Natural killer cell (primary cell): ENCODE measurements at places on chromosomes 1 and 21.

- H3K4me1 ChIP-seq = peaks cover 9% of the 10 kb centered on the region
- H3K36me3 ChIP-seq = peaks cover 2% of the 10 kb centered on the region
- no peak overlapping the region for H3K4me3 ChIP-seq
- no peaks in the 10 kb centered on the region for H3K27me3 ChIP-seq
- DNase-seq = no peak
Observed at GRCh38 chr1:193066606-193067005, 7.2 kb downstream of the RO60 start.

- H3K4me3 ChIP-seq = no peak overlapping the region
- no peak overlapping the region for H3K27ac ChIP-seq
- H3K4me1 ChIP-seq = no peaks in the 10 kb centered on the region
Observed at GRCh38 chr1:225004396-225004795, 74.9 kb downstream of the DNAH14 start.

GRCh38 chr1:21671915-21672314 lies 2.8 kb upstream of the RAP1GAP start:
- H3K4me3 ChIP-seq = no peak overlapping the region
- H3K27ac ChIP-seq = no peak overlapping the region
- H3K27me3 ChIP-seq = peaks cover 23% of the 10 kb centered on the region
- no peak for DNase-seq
- peaks cover 19% of the 10 kb centered on the region for H3K4me1 ChIP-seq

DNA sequence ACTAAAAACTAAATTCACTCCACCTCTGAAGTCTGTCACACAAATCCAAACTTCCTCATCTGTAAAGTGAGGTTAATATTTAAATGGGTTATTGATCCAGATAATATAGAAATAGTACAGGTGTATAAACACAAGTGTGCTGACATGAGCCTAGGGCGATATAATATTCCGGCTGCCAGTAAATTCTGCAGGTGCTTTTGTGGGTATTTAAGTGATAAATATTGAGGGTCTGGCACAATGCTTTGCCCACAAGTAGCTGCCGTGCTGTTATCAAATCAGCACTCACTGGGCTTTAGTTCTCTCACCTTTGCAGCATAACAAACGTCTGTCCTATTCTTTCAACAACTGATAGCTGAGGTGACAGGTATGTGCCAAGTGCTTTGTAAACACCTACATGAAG lies 7.6 kb downstream of the PABPC4 start:
- H3K36me3 ChIP-seq = peaks cover 76% of the 10 kb centered on the region

DNA sequence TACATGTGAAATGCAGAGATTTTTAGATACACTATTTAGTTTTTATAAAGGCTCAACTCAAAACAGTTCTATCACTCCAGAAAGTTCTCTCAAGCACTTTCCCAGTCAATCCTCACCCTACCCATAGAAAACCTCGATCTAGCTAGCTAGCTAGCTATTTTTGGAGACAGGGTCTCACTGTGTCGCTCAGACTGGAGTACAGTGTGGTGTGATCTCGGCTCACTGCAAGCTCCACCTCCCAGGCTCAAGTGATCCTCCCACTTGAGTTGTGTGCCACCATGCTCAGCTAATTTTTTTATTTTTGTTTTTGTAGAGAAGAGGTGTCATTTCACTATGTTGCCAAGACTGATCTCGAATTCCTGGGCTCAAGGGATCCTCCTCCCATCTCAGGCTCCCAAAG lies 236.9 kb downstream of the RERE start:
- H3K36me3 ChIP-seq = no peaks in the 10 kb centered on the region
- H3K4me1 ChIP-seq = no peaks in the 10 kb centered on the region
- H3K27ac ChIP-seq = no peak overlapping the region
- no peaks in the 10 kb centered on the region for H3K27me3 ChIP-seq

DNA sequence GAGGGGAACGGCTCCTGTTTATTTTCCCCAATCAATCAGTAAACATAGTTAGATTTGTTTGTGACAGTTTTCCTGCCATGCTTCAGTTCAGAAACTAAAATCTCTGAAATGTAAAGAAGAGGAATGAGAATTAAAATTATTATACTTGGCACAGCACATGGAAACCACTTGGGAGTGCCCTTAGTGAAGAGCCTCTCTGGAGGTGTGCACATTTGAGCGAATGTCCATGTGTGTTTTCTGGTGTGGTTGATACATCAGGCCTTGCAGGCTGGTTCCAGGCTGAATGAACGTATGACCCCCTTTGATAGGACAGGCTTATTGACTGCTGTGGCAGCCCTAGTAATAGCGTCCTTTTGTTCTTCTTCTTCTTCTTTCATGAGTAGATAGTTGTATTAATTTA lies 27.1 kb downstream of the C4BPA start:
- H3K27ac ChIP-seq = no peak overlapping the region
- no peaks in the 10 kb centered on the region for H3K4me1 ChIP-seq
- no peak for DNase-seq
- H3K4me3 ChIP-seq = no peak overlapping the region

DNA sequence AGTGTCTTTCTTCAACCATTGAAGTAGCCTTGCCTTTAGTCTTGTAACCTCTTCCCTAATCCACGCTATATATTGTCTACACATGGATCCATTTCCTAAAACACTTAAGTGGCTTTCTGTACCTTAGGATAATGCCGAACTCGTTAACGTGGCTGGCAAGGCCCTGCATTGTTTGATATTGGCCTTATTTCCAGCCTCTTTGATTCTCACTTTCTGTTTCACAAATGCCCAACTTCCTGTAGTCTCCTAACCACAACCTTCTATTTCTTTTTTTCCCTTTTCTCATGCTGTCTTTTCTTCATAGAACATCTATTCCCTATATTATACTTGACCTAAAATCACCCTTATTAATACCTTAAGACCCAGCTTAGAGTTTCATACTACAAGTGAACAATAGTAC lies 536.0 kb downstream of the LMO4 start:
- no peak for DNase-seq
- H3K4me3 ChIP-seq = no peak overlapping the region
- H3K36me3 ChIP-seq = no peaks in the 10 kb centered on the region
- no peak overlapping the region for H3K27ac ChIP-seq
- no peaks in the 10 kb centered on the region for H3K4me1 ChIP-seq
- no peaks in the 10 kb centered on the region for H3K27me3 ChIP-seq

- H3K36me3 ChIP-seq = no peaks in the 10 kb centered on the region
- no peaks in the 10 kb centered on the region for H3K4me1 ChIP-seq
- no peak overlapping the region for H3K27ac ChIP-seq
- no peak for DNase-seq
Observed at GRCh38 chr21:14116080-14116481, 94.7 kb downstream of the LIPI start.

DNA sequence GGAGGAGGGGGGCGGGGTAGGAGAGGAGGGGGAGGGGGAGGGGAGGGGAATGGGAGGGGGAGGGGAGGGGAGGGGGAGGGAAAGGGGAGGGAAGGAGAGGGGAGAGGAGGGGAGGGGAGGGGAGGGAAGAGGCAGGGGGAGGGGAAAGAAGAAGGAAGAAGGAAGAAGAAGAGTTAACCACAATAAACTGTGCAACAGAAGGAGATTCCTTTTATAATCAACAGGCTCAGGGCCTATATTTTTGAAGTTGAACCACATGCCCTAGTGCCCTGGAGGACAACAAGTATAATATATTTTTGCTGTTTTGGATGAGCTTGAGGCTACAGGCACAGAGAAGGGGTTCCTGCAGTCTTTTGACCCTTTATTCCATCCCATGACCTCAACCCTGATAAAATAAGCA lies 228.2 kb upstream of the IRF2BP2 start:
- H3K4me3 ChIP-seq = no peak overlapping the region
- no peak overlapping the region for H3K27ac ChIP-seq
- no peaks in the 10 kb centered on the region for H3K36me3 ChIP-seq
- no peaks in the 10 kb centered on the region for H3K27me3 ChIP-seq
- DNase-seq = no peak

DNA sequence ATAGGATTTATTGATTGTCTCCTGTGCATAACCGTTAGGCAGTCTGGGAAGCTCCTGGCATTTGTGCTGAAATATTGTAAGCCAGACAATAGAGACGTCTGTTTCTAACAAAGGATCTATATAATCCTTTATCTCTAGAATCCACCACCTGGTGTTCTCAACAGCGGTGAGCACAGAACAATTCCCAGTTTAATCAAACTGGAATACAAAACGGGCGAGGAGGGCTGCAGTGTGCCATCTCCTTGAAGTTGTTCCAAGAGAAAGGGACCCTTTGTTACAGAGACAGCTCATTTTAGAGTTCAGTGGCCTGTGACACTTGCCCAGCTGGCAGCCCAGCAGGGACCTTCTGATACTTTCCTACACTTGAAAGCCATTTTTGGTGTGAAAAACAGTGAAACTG lies 162.8 kb upstream of the IVNS1ABP start:
- no peak for DNase-seq
- no peak overlapping the region for H3K27ac ChIP-seq
- no peaks in the 10 kb centered on the region for H3K4me1 ChIP-seq
- H3K27me3 ChIP-seq = no peaks in the 10 kb centered on the region
- H3K4me3 ChIP-seq = no peak overlapping the region

DNA sequence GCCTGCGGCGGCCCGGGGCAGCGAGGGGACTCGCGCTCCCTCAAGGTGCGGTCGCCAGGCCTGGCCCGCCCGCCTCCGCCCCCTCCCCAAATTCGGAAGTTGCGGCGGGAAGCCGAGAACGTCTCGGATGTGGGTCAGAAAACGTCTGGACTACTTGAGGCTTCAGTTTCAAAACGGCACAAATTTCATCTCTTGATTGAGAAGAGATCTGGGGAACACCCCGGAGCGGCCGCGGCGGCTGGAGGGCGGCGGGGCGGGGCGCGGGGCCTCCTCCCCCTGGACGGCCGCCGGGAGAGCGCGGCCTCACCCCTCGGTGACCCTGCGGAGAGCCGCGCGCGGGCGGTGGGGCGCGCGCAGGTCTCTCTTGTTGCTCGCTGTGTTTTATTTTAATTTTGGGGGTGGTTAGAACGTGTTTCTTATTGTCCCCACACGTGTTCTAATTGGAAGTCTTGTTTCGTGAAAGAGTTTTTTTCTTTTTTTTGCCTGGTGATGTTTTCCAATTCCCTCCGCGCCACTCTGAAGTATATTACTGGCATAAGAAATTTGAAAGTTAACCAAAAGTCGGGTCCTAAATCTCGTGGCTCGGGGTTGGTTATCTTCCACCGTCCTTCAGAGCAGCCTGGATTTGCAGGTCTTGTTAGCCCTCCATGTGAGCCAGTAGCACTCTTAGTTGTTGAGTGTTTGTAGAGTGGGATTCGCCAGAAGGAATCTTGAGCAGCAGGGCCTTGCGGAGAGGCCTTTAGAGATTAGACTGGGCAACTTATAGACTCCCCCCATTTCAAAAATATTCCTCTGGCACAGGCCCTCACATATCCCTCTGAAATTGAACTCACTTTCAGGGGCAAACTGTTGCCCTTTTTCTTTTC lies 749 bp downstream of the PCBP3 start:
- peaks cover 17% of the 10 kb centered on the region for H3K27me3 ChIP-seq
- no peak overlapping the region for H3K4me3 ChIP-seq
- peaks cover 13% of the 10 kb centered on the region for H3K4me1 ChIP-seq
- DNase-seq = peak; percentile 52
- no peak overlapping the region for H3K27ac ChIP-seq

- no peak for DNase-seq
- no peaks in the 10 kb centered on the region for H3K4me1 ChIP-seq
- H3K4me3 ChIP-seq = no peak overlapping the region
- H3K36me3 ChIP-seq = peaks cover 18% of the 10 kb centered on the region
- no peak overlapping the region for H3K27ac ChIP-seq
- H3K27me3 ChIP-seq = no peaks in the 10 kb centered on the region
Observed at GRCh38 chr21:25742900-25743299, 8.1 kb downstream of the GABPA start.

DNA sequence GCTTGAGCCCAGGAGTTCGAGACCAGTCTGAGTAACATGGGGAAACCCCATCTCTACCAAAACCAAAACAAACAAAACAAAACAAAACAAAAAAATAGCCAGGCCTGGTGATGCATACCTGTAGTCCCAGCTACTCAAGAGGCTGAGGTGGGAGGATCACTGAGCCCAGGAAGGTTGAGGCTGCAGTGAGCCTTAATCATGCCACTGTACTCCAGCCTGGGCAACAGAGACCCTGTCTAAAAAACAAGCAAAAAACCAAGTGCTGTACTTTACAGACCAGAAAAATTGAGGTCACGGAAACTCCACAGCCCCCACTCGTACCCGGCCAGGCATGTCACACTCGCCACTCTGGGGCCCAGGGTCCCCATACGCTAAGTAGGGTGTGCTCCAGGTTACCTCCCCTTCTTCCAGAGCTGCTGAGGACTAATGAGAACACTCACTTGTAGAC lies 22.9 kb downstream of the ATP2B4 start:
- no peak overlapping the region for H3K4me3 ChIP-seq
- H3K4me1 ChIP-seq = peaks cover 70% of the 10 kb centered on the region
- H3K27ac ChIP-seq = peak overlapping the region; percentile 89
- peak; percentile 75 for DNase-seq
- no peaks in the 10 kb centered on the region for H3K27me3 ChIP-seq

- no peaks in the 10 kb centered on the region for H3K36me3 ChIP-seq
- H3K27ac ChIP-seq = no peak overlapping the region
- H3K27me3 ChIP-seq = no peaks in the 10 kb centered on the region
- H3K4me3 ChIP-seq = no peak overlapping the region
- no peaks in the 10 kb centered on the region for H3K4me1 ChIP-seq
Observed at GRCh38 chr21:30014886-30015285, 75.1 kb upstream of the GRIK1 start.

GRCh38 chr1:154935749-154936554 lies 567 bp downstream of the PMVK start:
- no peak for DNase-seq
- peaks cover 2% of the 10 kb centered on the region for H3K36me3 ChIP-seq
- peak overlapping the region; percentile 97 for H3K27ac ChIP-seq
- peak overlapping the region; percentile 85 for H3K4me3 ChIP-seq
- H3K4me1 ChIP-seq = peaks cover 30% of the 10 kb centered on the region

GRCh38 chr1:89350298-89350697 lies 13.6 kb upstream of the GBP6 start:
- no peak overlapping the region for H3K27ac ChIP-seq
- H3K36me3 ChIP-seq = no peaks in the 10 kb centered on the region
- H3K27me3 ChIP-seq = no peaks in the 10 kb centered on the region
- no peak overlapping the region for H3K4me3 ChIP-seq
- H3K4me1 ChIP-seq = no peaks in the 10 kb centered on the region

DNA sequence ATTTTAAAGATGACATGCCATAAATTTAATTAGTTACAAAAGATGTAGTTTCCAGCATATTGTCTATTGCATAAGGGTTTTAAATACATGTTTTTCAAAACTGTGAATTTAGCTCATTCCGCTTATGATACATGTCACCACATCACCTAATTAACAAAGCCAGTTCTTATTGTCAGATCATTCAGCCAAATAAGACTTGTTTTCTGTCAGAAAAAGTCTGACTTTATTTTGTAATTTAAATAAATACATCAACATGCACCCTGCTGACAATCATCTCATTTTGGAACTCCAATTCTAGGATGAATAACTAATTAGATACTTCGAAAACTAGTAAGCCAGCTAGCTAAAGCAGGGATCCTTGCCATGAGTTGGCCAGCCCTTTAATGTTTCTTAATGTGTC lies 110.9 kb upstream of the APP start:
- no peaks in the 10 kb centered on the region for H3K4me1 ChIP-seq
- no peak for DNase-seq
- H3K4me3 ChIP-seq = no peak overlapping the region
- no peak overlapping the region for H3K27ac ChIP-seq
- H3K27me3 ChIP-seq = no peaks in the 10 kb centered on the region
